ENCODE measurements at places on chromosomes 5 and 9.

- no peak for DNase-seq
Measured at GRCh38 chr5:176827736-176828414, 17.5 kb downstream of the UNC5A start.

DNA sequence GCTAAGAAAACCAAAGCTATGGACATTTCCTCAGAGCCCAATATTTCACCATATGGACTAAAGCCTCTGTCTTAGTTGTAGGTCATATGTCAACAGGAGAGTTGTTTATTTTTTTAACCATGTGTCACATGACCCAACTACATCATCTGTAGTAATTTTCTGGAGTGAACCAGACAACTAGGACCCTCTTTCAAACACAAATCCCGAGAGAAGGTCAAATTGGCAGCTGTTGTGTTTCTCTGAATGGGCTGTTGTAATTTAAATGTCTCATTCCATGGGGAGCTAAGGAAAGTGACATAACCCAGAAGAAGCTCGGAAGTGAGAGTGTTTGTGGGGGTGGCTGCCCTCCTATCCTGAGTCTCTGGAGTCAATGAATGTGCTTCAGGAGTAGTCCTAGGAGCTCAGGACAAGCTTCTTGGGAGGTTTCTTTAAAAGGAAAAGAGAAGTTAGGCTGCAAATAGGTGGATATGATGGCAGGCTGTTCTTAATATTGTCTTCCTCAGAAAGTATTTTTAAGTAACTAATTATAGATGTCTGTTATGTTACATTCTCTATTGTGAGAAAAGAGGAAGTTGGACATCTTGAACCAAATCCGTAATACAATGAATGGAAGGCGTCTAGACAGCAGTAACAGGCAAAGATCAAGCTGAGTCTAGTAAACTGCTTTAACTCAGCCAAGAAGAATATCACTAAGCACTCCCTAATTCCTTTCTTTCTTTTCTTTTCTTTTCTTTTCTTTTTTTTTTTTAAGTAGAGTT, 50.1 kb downstream of the TMEM167A start:
- DNase-seq = no peak

GRCh38 chr5:172929371-172929838, 29.8 kb upstream of the RPL26L1 start:
- no peak for DNase-seq

GRCh38 chr9:75147638-75148037, 59.3 kb downstream of the OSTF1 start:
- no peak for DNase-seq

- no peak for DNase-seq
Measured at GRCh38 chr9:129584136-129584535, 36.8 kb downstream of the C9orf50 start.

Data from right renal pelvis (tissue), 4 donors.